Posterior vena cava (tissue), 2 donors: ENCODE measurements at places on chromosomes 7 and 10. TPM values are rescaled to one million over a fixed set of nuclear protein-coding genes. Genes with fewer than 3 reads are reported as not detected.

DNA sequence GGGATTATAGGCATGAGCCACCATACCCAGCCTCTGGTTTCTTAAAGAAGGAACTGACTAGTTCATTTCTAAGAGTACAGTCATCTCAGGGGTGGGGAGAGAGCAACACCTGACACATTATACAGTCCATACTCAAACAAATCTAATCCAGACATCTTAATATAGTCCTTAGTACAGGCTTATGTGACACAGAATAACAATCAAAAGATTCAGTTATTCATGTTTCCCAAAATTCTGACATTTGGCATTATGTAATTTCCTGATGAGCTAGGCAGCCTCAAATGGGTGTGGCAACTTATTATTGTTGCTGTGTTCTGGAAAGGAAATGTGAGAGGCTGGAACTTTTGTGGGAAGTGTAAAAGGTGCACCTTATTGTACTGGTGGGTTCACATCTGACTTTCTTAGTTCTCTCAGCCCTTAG lies 116.3 kb downstream of the WDFY4 start:
- no peak for DNase-seq

- DNase-seq, result no peak
Measured at GRCh38 chr7:16926283-16926682, 44.5 kb upstream of the AGR3 start.

- DNase-seq, result no peak
Measured at GRCh38 chr7:98753176-98753575, 116.6 kb downstream of the TMEM130 start.

The HOXA10 gene
- total RNA-seq, result 8.9 TPM

The SLC16A9 gene
- 6.1 TPM for total RNA-seq

The TUBAL3 gene
- total RNA-seq, result not detected

The LIPK gene
- not detected for total RNA-seq

The ENTPD1 gene
- total RNA-seq, result 62.5 TPM

- DNase-seq, result no peak
Measured at GRCh38 chr10:117457071-117457810, 82.0 kb upstream of the PDZD8 start.

GRCh38 chr10:110228066-110228465 lies 20.7 kb downstream of the MXI1 start:
- DNase-seq, result no peak

The CUZD1 gene
- total RNA-seq, result 0.48 TPM

The AKR1C1 gene
- 61.5 TPM for total RNA-seq

The AKR1C4 gene
- total RNA-seq, result not detected

The AGR2 gene
- total RNA-seq, result not detected

DNA sequence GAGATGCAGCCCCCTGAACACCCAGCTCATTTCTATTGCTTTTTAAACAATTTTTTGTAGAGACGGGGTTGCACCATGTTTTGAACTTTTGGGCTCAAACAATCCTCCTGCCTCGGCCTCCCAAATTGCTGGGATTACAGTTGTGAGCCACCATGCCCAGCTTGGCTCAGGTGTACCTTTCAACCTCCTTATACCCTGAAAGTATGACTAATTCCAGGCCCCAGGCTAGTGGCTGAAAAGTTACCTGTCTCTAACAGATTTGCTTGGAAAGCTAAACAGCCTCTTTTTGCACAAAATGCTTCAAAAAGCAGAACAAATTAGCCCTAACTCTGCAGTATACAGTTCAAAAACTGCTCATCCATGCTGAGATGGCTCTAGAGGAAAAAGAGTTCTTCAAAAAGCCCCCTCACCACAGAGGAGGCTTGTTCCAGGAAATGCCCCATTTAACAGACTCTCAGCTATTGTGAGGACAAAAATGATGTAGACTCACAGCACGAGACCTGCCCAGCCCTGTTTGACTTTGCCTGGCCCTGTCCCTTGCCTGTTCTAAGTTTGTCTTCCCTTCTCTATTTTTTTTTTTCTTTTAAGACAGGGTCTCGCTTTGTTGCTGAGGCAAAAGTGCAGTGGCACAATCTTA lies 13.4 kb upstream of the AP1S1 start:
- DNase-seq, result no peak

DNA sequence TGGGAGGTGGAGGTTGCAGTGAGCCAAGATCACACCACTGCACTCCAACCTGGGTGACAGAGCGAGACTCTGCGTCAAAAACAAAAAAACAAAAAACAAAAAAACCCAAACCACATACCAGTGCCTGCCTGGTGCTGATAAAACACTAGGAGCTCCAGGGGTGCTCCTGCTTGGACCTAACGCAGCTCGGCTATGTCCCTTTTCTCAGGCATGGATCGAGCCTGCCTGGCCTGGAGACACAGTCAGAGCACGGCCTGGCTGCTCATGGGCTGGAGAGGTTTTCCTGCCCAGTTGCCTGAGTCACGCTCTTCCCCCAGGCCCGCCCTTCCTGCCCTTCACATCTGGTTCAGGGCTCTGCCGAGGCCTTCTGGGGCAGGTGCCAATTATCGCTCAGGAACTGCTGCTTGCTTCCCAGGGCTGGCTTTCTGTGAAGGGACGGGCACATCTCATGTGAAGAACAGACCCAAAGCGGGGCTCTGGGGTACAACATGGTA lies 12.6 kb upstream of the NPFFR1 start:
- peak; percentile 95 for DNase-seq

- no peak for DNase-seq
Measured at GRCh38 chr10:99859585-99859984, 77.1 kb downstream of the ABCC2 start.
